ENCODE measurements at places on chromosomes 2 and 18. TPM values are rescaled to one million over a fixed set of nuclear protein-coding genes. Genes with fewer than 3 reads are reported as not detected.

Gene SP140
- total RNA-seq, result not detected

Gene INSIG2
- 11.8 TPM for total RNA-seq

Gene GALR1
- total RNA-seq, result not detected

Gene FLACC1
- total RNA-seq, result not detected
